ENCODE measurements at places on chromosomes 5 and 9.

DNA sequence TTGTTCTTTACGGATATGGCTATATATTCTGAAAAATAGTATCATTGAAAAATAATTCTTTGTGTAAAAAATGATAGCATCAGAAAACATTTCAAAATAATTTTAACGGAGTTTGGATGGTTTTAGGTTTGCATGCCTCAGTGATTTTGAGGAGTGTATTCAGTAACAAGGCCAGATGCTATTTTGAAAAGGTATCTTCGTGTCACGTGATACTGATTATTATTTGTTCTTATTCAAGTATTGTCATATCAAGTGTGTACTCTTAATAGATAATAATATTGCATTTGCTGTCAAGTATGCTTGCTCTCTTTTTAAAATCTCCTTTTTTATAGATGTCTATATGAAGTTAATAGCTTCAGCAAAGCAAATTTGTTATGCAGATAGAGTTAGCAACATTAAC lies 313.1 kb upstream of the PTPRD start:
- DNase-seq = no peak

- DNase-seq = no peak
Measured at GRCh38 chr9:126661521-126662251, 48.0 kb downstream of the LMX1B start.

- DNase-seq = no peak
Measured at GRCh38 chr5:86360801-86361200, 256.9 kb upstream of the COX7C start.

GRCh38 chr9:134276453-134277245 lies 49.6 kb upstream of the RXRA start:
- no peak for DNase-seq

DNA sequence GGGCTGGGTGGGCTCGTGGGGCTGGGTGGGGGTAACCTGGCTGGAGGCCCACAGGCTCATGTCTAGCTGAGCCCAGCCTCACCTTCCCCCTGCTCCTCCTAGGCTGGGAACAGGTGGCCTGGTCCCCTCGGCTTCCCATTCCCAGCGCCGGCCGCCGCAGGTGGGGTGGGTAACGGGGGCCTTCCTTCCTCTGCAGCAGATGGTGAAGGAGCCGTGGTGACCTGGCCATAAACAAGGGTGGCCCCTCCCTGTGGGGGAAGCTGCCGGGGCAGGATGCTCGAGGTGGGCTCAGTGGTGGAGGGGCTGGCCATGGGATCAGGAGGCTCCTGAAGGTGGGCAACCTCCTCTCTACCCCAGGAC lies 41.0 kb upstream of the EGFL7 start:
- DNase-seq = no peak

DNA sequence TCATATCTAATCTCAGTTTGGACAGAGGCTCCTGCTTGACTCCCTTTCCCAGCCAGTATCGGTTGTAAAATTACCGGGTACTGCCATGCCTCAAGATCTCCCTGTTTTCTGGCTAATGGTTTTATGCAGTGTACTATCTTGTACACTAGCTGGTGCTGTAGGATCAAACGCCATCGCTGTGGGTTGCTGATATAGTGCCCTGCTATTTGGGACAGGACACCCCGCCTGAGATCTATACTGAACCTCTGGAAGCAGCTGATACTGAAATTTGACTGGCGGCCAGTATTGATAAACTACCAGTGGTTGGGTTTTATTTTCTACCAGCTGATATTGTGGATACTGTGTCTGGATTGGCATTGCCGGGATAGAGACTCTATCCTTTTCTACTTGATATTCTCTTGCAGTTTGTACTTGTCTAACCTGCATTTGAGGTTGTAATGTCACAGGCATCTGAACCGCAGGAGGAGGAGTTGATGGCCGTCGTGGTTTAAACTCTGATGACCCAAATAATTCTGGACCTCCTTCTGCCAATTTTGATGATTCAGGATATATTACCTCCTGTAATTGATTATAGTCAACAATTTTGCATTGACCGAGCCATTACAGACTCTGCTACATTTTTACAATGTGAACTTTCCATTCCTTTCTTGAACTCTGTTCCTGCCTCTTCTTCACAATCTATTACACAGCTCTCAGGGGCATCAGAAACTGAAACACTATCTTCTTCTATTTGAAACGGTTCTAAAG lies 112.5 kb upstream of the LARP1 start:
- DNase-seq = peak; percentile 23

DNA sequence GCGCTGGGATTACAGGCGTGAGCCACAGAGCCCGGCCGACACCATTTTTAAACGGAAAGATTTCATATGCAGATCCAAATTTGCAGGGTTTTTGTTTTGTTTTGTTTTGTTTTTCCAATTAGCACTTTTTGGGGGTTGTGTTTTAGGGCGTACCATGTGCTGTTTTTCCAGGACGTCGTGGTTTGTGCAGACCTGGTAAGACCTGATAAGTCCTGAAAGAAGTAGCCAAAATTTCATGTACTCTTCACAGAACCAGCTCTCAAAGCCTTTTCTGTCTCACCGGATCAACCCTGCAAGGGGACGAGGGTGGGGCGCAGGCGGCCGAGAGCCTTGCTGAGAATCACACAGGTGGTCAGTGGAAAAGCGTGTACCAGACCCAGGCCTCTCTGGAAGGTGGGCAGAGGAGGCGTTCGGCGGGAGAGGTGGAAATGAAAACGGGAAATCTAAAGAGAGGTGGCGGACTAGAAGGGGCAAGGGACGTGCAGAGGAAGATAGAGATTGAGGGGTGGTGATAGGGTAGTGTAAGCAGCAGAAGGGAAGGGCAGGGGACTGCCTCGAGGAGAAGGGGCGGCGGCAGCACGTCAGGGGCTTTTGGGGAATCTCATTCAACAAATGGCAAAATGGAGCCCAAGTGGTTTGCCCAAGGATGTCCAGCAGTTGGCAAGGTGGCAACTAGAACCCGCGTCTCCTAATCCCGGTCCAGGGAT lies 1.1 kb upstream of the FAF2 start:
- no peak for DNase-seq

- DNase-seq = no peak
Measured at GRCh38 chr9:91803151-91803940, 146.7 kb downstream of the ROR2 start.

DNA sequence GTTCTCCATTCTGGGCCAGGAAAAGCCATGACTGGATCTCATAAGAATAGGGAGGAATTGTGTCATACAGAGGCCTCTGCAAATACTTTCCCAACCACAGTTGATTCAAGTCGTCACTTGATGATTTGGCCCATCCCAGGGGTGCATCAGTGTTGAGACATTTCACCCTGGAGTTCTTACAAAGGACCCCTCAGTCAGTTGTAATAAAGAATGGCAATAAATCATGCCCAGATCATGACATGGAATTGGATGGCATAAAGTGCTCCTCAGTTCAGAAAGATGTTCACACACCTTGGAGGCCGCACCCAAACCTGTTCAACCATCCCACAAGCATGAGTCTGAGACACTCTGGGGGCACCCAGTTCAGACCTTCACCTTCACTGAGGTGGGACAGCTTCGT lies 168.1 kb downstream of the NR3C1 start:
- DNase-seq = no peak

GRCh38 chr5:160852049-160852448 lies at the start of gene ATP10B:
TSS of gene ATP10B (minus strand) at chr5:160852211. CDS start at chr5:160688074, 164,137 bp downstream.
- no peak for DNase-seq

GRCh38 chr9:38003230-38003629 lies 65.8 kb downstream of the SHB start:
- DNase-seq = peak; percentile 42

DNA sequence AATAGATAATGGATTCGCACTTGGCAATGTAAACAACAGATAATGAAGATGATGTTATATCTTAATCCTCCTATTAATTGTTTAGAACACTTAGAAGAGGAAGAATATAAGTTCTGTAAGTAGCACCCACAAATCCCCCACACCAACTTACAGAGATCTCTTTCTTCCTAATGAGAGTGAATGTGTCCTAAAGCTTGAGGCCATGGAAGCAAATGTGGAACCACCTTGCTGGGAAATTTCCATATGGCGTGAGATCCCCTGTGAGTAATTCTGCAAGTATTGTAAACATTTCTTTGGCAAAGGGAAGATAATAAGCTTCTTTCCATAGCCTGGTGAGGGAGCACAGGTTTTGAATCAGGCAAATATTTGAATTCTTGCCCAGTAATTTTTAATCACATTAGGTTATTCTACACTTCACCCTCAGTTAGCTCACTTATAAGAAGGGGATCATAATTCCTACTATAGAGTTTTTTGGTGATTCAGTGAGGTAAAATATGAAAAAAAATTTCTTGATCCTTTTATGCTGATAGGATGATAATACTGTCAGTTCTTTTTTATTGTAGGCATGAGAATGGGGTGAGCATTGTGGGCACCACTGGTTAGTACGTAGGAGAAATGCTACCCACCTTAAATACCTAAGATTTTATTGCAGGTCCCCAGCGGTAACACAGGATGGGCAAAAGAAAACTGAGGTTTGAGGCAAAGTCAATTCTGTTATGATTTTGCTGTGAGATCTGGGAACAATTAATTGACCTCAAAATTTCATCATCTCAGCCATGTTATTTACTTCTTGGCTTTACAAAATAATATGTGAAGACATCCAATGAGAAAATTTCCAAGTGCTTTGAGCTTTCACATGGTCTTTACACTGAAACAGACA lies 574.8 kb downstream of the PSAT1 start:
- no peak for DNase-seq

DNA sequence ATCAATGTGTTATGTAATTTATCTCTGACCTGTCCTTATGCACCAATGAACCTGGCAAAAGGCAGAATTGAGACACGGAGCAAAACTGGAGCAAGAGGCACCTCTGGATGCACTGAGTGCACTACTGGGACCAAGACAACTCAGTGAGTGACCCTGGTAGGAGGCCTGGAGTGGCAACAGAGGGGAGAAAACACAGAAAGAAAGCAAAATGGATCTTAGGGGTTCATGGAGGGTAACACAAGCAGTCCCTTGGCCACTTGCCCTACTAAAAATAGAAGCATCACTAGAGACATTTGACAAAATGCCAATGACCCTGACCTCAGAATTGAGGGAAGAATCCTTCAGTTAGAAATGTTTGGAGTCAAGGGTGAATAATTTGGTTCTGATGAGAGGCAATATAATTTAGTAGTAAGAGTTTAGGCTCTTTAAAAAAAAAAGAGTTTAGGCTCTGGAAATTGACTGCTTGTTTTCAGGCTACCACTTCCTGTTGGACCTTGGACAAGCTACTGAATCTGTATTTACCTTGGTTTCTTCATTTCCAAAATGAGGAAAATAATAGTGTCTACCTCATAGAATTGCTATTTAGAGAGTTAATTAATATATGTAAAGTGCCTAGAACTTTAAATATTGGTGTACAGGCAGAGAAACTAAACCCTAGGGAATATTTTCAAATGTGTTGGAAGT lies 234.9 kb upstream of the TARS1 start:
- no peak for DNase-seq

DNA sequence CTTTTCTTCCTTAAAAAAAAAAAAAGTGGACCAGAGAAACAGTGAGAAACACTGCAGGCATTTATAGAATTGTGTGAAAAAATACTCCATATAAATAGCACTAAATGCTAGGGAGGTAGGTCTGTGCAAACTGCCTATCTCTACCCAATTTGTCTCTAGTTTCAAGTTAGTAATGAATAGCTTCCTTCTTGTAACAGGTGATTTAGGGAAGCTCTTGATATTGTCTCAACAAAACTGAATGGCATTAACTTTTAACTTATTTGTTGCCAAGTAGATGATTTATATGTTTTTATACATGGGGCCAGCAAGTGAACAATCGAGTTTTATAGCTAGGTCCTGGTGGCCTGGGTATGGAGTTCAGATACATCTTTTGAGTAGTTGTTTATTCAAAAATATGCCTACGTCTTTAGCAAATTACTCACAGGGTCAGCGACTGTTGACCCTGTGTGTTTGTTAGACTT lies 283.6 kb downstream of the NR3C1 start:
- DNase-seq = no peak

- DNase-seq = no peak
Measured at GRCh38 chr5:42250-42649, 49.7 kb upstream of the PLEKHG4B start.

DNA sequence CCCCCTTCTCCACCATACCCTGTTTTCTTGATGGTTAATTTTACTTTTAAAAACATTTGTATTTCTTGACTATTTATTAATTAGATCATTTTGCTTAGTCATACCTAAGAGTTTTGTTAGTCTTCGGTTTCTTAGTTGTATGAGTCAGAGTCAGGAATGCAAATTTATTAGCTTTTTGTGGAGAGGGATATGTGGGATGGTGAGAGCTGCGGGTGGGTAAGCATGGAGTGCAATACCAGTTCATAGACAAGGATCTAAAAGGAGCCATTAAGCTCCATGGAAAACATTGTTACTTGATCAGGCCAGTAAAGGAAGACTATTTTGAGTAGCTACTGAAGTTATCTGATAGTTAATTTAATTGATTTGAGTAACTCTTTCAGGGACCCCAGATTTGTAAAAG lies 77.5 kb downstream of the ZSWIM6 start:
- DNase-seq = no peak

- DNase-seq = no peak
Measured at GRCh38 chr9:129627556-129628440, 1.8 kb downstream of the NTMT1 start.

DNA sequence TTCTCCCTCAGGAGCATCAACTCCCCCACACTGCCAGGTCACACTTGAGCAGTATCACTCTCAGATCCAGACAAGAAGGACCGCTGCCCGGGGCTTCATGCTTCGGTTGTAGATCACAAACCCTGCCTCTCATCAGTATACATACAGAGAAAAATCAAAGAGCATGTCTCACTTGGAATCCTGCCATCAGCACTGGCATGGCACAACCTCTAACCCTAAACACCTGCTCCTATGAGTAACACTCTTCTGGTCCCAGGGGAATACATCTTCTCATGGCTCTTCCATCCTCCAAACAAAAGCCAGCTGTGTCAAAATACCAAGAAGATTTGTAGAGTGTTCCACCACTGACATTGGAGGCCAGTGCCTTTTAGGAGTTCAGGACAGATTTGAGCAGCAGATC lies 84.8 kb upstream of the MIER3 start:
- DNase-seq = no peak

- DNase-seq = no peak
Measured at GRCh38 chr5:170960567-170960966, 98.7 kb downstream of the RANBP17 start.

- no peak for DNase-seq
Measured at GRCh38 chr5:147892696-147893296, 13.5 kb downstream of the C5orf46 start.

DNA sequence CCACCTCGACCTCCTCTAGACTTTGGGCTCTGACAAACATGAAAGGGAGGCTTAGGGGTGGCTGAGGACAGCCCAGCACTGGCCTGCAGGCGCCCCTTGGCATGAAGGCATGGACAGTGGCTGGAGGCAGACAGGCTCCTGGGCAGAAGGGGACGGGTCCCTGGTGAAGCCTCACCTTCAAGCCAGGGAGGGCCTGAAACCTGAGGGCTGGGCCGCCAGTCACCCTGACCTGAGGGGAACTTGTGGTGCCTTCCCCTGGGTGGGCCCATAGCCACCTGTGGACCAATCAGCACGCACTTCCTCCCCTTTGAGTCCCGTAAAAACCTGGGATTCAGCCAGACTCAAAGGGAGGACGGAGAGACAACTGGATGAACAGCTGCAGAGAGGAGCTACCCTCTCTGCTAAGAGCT lies 90.4 kb upstream of the PUM3 start:
- no peak for DNase-seq

- no peak for DNase-seq
Measured at GRCh38 chr9:108271236-108271635, 584.5 kb downstream of the ACTL7B start.

All from activated naive CD4-positive, alpha-beta T cell treated with anti-CD3 and anti-CD28 coated beads, Interleukin-2, amount 10 ng/mL, durations not matched to agents 7 days and 5 days (primary cell).